Stimulated activated CD8-positive, alpha-beta memory T cell treated with anti-CD3 and anti-CD28 coated beads, Interleukin-4, amount 100 ng/mL, for 4 hours (primary cell): ENCODE measurements at places on chromosomes 13 and 19.
A peak's percentile ranks its signal among the peaks of the same experiment; 100 is the strongest.

DNA sequence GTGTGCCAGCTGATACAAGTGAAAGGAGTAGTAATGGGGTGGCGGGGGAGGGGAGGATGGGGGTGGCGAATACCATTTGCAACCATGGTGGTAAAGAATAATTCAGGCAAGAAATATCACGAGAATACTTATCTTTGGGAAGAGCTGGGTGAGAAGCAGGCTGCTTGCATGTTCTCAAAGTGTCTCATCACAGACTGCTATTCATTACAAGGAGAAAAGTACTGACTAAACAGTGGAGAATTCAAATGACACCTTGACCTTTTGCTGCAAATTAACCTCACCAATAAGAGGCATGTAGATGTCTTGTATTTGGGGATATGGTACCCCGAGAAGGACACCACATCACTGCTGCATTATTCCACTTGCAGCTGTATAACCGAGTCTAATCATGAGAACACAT, 585.7 kb upstream of the GPC6 start:
- no peak for DNase-seq

- no peak for DNase-seq
Measured at GRCh38 chr19:39187552-39187943, 9.2 kb upstream of the NCCRP1 start.

- no peak for DNase-seq
Measured at GRCh38 chr19:40279120-40279551, 6.0 kb downstream of the AKT2 start.

DNA sequence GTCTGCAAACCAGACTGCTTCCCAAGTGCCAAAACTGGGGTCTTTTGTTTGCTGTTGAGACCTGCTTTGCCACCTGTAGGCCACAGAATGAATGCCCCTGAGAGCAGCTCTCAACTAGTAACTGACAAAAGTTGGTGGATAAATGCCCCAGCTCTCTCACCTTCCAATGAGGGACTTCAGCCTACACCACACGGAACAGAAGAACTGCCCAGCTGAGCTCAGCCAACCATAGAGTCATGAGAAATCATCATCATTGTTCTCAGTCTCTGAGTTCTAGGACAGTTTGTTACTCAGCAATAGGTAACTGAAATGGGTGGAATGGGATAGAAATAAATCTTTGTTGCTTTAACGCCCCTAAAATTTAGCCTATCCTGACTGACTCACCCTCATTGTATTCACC, 59.1 kb upstream of the MRI1 start:
- DNase-seq, result no peak

DNA sequence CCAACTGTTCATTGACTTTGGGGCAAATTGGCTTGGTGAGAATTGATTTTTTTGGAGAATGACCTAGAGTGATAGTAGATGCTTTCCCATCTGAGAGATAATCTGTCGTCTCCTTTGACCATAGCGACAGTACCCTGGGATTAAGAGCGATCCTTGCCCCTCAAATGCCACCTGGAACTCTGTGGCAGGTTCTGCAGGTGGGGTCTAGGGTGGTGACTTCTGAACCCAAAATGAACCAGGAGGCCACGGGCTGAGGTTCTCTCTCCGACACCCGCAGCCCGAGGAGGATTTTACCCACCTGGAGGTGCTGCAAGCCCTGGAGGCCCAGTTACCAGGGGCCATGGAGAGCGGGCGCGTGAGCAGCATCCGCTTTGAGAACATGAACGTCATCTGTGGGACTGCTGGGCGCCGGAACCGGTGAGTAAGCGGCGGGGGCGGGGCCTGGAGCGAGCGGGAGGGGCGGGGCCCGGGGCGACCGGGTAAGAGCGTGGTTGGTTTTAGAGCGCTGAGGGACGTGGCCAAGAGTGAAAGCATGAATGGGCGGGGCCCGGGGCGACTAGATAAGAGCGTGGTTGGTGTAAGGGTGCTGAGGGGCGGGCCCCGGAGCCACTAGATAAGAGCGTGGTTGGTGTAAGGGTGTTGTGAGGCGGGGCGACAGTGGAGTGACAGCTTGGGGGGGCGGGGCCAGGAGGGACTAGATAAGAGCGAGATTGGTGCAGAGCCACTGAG, 8.6 kb downstream of the C19orf81 start:
- peak; percentile 63 for DNase-seq

- no peak for DNase-seq
Measured at GRCh38 chr19:41299755-41300089, 10.2 kb upstream of the CCDC97 start.

GRCh38 chr13:110916301-110917142, 1.7 kb upstream of the ANKRD10 start:
- no peak for DNase-seq

DNA sequence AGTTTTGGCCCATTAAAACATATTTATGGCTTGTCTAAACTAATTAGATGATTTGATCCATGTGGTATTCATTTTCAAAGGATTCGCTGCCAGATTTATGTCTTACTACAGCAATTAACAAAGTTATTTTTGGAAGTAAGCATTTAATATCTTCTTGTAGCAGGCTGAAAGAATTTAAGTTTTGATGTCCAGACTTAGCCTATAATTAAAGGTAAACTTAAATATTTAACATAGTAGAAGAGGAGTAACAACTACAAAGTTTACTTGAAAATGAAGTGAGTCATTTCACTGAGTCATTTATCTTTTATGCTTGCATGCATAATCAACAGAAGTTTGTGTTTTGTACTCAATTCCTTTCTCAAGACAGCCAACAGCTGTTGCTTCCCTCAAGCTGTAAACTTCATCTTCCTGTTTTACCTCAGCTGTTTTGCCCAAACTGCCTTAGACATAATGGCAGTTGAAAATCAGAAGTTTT, 58.1 kb downstream of the EDNRB start:
- no peak for DNase-seq

DNA sequence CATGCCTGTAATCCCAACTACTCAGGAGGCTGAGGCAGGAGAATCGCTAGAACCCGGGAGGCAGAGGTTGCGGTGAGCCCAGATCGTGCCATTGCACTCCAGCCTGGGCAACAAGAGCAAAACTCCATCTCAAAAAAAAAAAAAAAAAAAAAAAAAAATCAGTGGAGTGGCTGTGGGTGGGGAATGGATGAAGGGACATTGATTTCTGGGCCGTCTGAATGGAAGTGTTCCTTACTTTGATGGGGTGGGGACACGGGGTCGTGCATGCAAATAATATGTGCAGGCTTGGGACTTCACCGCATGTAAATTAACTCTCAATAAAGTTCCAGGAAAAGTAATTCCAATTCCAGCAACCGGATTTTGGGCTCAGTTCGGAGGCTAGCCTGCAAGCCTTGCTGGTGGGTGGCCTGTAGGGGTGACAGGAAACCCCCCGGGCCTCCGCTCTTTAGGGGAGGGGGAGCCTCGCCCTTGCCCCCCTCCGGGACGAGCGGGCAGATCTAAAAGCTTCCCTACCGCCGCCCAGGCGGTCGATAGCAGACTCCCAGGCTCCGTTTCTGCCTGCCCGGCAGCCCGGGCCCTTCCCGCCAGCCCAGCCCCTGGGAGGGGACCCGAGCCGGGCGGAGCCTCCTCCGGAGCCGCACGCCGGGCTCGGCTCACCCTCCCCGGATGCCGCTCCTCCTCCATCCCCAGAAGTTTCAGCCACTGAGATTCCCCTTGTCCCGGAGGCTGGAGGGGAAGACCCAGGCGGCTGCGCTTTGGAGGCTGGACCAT, 48.0 kb upstream of the ADGRE5 start:
- DNase-seq, result no peak

DNA sequence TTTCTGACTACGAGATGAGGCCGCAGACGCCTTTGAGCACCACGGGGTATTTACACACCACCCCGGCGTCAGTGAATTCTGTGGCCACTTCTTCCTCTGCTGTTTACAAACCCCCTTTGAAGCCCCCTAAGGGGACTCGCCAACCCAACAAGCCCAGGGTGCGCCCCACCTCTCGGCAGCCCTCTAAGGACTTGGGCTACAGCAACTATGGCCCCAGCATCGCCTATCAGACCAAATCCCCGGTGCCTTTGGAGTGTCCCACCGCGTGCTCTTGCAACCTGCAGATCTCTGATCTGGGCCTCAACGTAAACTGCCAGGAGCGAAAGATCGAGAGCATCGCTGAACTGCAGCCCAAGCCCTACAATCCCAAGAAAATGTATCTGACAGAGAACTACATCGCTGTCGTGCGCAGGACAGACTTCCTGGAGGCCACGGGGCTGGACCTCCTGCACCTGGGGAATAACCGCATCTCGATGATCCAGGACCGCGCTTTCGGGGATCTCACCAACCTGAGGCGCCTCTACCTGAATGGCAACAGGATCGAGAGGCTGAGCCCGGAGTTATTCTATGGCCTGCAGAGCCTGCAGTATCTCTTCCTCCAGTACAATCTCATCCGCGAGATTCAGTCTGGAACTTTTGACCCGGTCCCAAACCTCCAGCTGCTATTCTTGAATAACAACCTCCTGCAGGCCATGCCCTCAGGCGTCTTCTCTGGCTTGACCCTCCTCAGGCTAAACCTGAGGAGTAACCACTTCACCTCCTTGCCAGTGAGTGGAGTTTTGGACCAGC, 5.3 kb downstream of the SLITRK5 start:
- no peak for DNase-seq

DNA sequence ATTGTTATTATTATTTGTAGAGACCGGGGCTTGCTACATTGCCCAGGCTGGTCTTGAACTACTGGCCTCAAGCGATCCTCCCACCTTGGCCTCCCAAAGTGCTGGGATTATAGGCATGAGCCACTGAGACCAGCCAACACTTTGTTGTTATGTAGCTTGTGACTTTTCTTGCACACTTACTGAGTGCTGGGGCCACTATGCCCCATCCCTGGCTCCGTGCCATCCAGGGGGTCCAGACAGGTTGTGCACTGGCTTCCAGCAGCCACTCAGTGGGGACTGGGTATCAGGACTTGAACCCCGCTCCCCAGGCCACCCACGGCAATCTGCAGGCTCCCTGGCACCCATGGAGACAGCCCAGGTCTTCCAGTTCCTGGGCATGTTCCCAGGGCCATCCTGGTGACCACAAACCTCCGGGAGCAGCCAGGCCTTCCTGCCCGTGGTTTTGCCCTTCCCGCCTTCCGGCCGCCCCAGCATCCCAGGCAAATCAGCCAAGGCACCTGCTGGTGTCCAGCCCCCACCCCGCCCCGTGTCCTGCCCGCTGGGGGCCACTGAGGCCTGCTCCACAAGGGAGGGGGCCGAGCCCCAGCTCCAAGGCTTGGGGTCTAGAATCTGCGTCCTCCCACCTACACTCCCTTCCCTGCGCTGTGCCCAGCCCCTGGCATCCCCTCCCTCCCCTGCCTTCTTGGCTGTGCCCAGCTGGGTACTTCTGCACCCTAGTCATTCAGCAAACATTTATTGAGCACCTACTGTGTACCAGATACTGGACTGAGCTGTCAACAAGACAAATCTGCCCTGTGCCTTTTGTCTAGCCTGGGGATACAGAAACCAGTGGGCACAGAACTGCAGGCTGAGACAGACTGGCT, 23.7 kb upstream of the SEMA6B start:
- DNase-seq, result no peak

- no peak for DNase-seq
Measured at GRCh38 chr19:1944088-1944915, 3.3 kb downstream of the CSNK1G2 start.

- DNase-seq, result no peak
Measured at GRCh38 chr13:34671137-34671536, 270.9 kb upstream of the NBEA start.

GRCh38 chr13:82614086-82614485, 1268.2 kb downstream of the SLITRK1 start:
- no peak for DNase-seq

GRCh38 chr13:113483504-113484293, 6.8 kb downstream of the DCUN1D2 start:
- DNase-seq, result no peak

DNA sequence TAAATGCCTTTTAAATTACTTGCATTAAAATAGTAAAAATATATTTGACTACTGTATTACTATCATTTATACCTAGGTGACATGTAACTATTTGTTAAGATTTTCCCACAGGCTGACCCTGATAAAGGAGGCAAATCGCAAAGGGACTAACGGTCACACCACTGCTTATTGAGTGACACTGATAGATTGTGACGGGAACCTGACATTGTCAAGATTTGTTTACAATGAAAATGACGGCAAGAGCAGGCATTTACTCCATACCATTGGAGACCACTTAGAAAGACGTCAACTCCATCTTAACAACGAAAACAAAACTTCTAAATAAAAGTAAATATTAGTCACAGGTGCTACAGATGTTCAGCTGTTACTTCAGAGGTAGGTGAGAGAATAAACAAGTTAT, 289.0 kb downstream of the DACH1 start:
- no peak for DNase-seq

GRCh38 chr19:45576682-45577081, 7.9 kb downstream of the OPA3 start:
- DNase-seq, result no peak

DNA sequence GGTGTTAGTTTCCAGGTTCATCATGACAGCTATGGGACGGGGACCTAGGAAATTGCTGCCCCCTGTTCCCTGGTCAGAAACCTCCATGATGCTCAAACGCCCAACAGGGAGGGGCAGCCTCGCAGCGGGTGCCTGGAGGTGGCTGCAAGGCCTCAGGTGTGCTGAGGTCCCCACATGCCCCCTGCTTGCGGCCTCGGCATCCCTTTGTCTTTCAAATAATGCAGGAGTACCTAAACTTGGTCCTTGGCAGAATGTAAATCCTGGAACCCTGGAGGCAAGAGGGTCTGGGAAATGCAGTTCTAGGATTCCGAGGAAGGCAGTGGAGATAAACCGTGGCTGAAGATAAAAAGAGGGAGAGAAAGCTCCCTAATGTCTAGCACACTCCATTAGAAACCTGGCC, 52.4 kb downstream of the SKA3 start:
- DNase-seq, result no peak

- peak; percentile 57 for DNase-seq
Measured at GRCh38 chr13:40388617-40389016, 277.8 kb downstream of the FOXO1 start.

DNA sequence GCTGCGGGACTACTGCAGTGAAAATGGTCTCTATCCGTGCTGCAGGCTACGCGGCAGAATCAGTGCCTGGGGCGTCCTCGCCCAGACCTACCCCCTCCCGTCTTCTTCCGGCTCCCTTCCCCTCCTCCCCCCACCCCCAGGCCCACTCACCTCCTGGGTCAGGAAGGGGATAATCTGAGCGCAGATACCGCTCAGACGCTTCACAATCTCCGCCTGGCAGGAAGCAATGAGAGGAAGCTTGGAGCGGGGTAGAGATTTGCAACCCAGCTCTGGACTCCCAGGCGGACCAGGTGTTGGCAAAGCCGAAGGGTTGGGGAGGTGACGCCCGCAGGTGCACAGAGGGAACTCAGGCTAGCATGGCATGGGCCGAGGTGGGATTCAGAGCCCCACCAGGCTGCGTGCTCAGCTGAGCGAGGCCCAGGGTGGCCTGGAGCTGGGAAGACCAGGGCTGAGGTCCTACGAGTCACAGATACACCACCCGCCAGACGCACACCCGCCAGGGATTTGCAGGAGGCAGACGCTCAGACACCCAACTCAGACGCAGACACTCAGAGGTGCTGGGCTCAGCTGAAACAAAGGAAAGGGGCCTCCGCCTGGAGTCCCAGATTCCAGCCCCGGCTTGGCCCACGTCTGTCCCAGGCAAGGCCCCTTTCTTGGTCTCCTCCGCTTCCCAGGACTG, 4.1 kb downstream of the TLE2 start:
- DNase-seq, result no peak

- no peak for DNase-seq
Measured at GRCh38 chr13:113927661-113928581, 46.0 kb downstream of the C13orf46 start.
